Pons (tissue), 1 donor: ENCODE measurements at places on chromosomes 13 and 19.

DNA sequence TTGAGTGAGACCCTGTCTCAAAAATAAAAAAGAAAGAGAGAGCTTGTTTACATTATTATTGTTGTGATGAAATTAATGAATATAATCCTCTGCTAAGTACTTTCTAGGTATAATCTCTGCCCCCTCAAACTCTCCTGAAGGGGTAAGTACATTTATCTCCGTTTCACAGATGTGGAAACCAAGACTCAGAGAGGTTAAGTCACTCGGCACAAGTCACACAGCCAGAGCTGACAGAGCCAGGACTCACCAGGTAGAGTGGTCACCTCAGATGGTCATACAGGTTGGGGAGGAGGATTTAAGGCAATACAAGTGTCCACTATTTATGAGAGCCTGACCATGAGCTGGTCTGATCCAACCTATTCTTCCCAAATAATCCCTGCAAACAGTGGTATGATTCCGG lies 15.2 kb upstream of the LYPD3 start:
- DNase-seq: no peak

- DNase-seq: no peak
These were observed 34.2 kb downstream of the THSD1 start for GRCh38 chr13:52371736-52372247.

GRCh38 chr19:48196321-48196763 lies 25.9 kb downstream of the ZSWIM9 start:
- no peak for DNase-seq

DNA sequence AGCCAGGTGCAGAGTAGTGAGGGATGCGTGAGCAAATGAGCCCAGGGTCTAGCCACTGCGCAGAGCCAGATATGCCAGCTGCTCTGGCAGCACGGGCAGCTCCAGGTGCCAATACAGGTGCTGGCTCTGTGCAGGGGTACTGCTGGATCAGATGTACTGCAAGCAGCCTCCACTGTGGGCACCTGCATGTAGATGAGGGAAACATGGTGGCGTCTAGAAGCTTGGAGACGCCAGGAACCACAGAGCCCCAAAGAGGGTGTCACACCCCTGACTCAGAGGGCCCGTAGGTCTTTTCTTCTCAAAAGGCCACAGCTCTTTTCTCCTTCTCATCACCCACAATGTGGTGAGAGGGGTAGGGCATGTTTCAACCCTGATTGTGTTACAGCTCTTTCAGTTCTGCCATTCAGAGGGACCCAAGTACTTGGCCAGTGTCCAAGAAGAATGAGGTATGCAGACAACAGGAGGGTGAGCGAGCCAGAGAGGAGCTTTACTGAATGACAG lies 244.4 kb upstream of the SLITRK1 start:
- DNase-seq: no peak

DNA sequence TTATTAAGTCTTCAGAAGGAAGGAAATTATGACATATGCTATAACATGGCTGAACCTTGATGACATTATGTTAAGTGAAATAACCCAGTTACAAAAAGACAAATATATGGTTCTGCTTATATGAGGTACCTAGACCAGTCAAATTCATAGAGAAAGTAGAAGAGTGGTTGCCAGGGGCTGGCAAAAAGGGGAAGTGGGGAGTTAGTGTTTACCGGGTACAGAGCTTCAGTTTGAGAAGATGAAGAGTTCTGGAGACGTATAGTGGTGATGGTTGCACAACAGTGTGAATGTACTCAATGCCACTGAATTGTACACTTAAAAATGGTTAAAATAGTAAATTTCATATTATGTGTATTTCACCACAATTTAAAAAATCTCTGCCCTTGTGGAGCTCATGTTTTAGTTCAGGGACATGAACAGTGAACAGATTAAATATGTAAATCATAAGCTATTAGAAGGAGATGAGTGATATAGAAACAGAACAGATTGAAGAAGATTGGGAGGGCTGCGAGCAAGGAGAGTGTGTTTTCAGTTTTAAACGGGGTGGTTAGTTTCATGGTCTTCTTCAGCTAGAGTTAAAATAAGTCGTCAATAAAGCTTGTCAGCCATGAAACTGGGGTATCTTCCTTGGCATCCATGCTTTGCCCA lies 355.2 kb downstream of the KCNRG start:
- DNase-seq: peak; percentile 36

GRCh38 chr19:48332662-48333466 lies 7.5 kb downstream of the EMP3 start:
- DNase-seq: peak; percentile 98

DNA sequence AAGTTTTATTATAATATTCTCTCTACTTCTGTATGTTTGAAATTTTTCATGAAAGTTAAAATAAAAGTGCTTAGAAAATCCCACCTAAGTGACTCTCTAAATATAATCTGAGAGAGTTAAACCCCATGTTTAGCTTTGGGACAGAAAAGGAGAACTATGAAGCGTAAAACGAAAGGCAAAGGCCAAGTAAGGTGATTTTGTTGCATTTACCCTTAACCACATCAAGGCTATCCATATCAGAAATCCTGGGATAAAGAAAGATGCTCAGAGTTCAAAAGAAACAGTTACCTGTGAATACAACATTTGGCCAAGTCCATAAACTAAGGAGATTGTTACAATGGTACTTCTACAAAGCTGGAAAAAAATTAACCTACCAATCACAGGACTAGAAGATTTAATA lies 31.3 kb downstream of the UBL3 start:
- DNase-seq: no peak

DNA sequence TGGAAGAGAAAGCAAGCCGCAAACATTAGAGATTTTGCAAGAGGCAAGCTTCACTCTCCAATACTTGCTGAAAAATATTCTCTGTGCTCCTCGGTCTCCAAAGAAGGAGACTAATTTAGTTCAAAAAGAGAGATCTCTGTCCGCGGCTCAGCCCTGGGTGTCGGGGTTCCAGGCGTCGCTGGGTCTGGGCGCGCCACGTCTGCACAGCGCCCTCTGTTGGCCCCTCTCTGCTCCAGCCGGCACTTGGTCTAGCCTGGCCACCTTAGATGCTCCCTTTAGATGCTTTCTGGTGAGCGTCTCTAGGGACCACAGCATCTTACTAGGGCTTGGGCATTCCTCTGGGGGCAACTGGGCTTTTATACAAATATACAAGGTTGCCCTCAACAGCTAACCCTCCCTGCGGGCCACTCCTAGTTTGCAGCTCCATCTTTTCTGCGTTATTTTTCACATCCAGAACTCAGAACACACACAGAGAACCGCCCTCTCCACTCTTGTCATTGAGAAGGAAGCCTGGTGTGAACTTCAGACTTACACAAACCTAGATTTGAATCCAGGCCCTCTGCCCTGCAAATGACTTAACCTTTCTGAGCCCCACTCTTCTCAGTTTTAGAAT lies 78.3 kb downstream of the CYSLTR2 start:
- DNase-seq: no peak

GRCh38 chr13:95926231-95926630 lies 127.0 kb downstream of the UGGT2 start:
- no peak for DNase-seq

DNA sequence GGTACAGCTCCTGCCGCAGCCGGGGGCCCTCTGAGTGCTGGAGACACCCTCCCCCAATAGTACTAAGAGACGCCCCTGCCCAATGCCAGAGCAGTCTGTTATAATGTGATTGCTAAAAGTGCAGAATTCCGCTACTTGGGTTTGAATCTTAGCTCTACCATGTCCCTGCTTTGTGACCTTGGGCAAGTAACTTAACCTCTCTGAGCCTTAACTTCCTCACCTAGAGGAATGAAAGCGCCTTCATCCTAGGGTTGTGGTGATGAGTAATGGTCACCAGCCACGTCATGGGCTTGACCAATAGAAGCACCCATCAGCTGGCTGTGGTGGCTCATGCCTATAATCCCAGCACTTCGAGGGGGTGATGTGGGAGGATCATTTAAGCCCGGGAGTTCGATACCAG lies 6.5 kb downstream of the PLEKHG2 start:
- DNase-seq: no peak

DNA sequence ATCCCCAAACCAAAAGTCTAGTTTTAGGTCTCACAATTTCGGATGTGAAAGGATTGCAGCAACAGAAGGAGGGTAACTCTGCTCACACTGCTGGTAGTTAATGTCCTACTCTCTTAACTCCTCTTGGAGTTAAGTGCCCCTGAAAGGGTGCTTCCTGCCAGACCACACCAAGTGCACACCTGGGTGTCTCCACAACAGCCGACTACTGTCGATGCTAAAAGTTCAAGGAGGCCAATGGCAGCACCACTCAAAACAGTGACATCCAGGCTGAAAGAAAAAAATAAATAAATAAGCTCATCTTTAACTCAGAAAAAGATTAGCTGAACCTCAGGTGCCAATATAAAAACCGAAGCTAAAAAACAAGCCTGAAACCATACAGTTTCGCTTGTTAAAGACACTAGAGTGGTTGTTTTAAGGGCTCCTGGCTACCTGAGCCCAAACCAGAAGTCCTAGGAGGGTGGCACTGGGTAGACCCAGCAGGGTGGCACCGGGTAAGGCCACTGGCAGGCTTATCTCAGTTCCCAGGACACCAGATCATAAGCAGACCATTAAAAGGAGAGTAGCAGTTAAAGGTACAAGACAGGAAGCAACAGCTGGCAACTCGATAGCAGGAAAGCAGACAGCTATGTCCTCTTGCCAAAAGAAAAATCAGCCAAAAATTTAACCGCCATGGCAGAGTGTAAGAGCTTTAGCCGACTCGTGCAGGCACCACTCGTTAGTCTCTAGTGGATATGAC lies 39.3 kb downstream of the BRD4 start:
- no peak for DNase-seq

GRCh38 chr19:32662186-32662585 lies 12.8 kb downstream of the ANKRD27 start:
- no peak for DNase-seq

DNA sequence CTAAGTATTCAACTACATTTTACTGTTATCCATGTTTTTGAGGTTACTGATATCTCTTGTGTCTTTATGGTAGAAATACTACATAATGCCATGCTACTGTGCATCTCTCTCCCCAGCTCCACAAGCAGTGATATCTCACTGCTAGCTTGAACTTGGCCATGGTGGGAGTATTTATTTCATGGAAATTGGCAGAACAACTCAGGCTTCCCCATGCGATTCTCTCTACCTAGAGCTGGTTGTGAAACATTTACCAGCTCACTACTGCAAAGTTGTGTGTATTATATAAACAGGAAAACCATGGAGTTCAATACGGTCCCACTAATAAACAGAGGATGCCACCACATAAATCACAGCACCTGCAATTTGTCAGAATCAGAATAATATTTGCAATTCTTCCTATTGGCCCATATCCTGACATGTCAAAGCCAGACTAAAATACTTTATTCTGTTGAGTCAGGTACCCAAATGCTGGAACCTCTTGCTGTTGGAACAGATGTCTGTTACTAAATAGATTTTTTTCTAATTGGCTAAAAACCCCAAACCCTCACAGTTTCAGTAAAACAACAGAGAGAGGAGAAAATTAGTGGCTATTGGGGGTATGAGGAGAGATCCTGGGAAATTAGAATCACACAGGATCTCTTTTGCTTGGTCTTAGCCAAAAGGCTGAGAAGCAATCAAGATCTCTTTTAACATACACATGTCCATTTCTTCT lies 91.4 kb upstream of the SLC10A2 start:
- no peak for DNase-seq

DNA sequence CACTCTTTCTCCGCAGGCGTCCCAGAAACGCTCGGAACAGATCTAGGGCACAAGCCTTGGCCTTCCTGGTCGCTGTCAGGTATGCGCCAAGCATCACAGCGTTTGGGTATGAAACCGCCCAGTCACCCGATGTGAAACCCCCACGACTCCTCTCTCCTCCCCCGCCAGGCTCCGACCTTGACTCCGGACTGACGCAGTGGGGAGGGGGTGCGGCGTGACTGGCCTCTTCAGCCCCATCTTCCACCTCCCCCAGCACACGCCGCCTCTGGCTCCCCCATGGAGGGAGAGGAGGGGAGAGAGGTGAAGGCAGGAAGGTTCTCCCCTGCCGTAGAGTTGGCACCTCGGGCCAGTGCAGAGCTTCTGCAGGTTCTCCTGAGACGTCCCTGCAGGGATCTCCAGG lies 22.0 kb upstream of the ARHGEF7 start:
- DNase-seq: no peak

GRCh38 chr13:89951341-89951740 lies 1396.1 kb upstream of the MIR17HG start:
- DNase-seq: no peak

- peak; percentile 99 for DNase-seq
These were observed at the start of gene EIF3K for GRCh38 chr19:38618590-38619360. EIF3K (plus strand) TSS chr19:38619188; CDS start chr19:38619269, 81 bp downstream.

GRCh38 chr13:34065928-34066327 lies 248.0 kb downstream of the RFC3 start:
- no peak for DNase-seq

GRCh38 chr19:40348961-40349507 lies 539 bp downstream of the PLD3 start:
- peak; percentile 55 for DNase-seq

DNA sequence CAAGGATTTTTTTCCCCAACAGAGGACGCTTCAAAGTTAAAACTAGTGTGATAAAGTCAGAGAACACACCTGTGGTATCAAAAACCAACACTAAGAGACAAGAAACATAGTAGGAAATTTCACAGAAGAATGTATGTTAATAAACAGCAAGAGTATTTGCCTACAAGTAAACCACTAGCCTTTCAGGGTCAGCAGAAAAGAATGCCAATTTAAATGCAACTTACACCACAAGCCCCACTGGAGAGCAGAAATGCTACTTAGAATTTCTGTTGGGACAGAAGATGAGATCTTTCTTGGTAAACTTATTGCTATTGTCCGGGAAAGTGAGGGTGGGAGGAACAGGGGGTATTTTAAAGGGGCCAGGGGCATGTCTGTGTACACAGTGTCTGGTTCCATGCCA lies 68.6 kb downstream of the STK24 start:
- DNase-seq: no peak

GRCh38 chr19:38685666-38686529 lies 38.4 kb downstream of the ACTN4 start:
- no peak for DNase-seq

DNA sequence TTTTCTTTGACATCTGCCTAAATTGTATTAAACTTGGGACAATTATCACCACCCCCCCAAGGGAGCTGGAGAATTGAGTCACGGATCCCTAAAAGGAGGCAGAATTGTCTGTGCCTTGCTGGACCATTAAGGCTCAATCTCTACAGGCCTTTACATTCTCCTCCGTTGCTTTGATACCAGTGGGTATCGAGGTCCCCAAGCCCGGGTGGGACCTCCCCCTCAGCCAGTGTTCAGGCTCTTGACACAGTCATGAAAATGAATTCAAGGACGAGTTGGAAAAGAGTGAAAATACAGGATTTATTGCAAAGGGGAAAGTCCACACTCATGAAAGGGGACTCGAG lies 5.6 kb downstream of the PPP1R15A start:
- no peak for DNase-seq
